H4 (cell line): ENCODE measurements at places on chromosomes 2 and 18. TPM values are rescaled to one million over a fixed set of nuclear protein-coding genes. Genes with fewer than 3 reads are reported as not detected.
A peak's percentile ranks its signal among the peaks of the same experiment; 100 is the strongest.

DNA sequence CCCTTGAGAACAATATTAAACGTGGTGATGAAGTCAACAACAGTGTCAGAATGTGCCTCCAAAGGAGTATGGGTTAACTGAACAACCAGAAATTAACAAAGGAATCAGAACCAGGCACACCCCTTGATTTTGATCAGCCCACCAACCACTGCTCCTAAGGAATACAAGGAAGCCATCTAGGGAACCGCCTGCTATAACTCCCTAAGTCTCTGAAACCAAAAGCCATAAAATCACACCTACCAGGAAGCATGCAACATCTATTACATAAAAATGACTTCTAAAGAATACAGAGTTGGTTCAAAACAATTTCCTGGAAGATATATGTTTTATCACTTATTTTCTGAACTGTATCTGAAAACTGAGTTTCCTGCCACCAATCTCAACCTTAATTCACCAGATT lies 360.0 kb downstream of the EPHA4 start:
- DNase-seq, result no peak

DNA sequence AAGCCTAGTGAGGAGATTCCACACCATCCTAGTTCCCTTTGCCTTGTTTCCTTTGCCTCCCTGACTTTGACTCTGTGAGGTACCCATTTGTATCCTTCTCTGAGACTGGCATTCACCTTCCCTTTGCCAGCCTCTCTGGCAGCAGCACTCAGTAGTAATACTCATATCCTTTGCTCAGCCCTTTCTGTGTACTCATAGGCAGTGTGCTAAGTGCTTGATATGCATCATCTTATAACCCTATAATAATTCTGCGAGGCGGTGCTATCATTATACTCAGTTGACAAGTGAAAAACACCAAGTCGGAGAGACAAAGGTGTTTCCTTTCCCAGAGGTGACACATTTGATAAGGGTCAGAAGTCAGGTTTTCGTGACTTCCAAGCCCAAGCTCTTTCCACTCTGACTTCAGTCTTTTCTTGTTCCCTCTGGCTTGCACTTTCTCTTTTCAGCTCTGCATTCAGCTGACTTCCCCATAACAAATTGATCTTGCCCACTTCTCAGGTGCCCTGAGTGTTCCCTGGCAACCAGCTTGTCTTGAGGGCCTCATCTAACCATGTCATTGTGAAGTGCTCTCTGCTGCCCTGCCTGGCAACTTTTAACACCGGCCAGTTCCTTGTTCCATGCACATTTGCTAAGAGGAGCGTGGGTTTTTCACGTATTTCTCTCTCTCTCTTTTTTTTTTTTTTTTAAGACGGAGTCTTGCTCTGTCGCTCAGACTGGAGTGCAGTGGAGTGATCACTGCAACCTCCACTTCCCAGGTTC lies 94.5 kb upstream of the UPP2 start:
- no peak for DNase-seq

DNA sequence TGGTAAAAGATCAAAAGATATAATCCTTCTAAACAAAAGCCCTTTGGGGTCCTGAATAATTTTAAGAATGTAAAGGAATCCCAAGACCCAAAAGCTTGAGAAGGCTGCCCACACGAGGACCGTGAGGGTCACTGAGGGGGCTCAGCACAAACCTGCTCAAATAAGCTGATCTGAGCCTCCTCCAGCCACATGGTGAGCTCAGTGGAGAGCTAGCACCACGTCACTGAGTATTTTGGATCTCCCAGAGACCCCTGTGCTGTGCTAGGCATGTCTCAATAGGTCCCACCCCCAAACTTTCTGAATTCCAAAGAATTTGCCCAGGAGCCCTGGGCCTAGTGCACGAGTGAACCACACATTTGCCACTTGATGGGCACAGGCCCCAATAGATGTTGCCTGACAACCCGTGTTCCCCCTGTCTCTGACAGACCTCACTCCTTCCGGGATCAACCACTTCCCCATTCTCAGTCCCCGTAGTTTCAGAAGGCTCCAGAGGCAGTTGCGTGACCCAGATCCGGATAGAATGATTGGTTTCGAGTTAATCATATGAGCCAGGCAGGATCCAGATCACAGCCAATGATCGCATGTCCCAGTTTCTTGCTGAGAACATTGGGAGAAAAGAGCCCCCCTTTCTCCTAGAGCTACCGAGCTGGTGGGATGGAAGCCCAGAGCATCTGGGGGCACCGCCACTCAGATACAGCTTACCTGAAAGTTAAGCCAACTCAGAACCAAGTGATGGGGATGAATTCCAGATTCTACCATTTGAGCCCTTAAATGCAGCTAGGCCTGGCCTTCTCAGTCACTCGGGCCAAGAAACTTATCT lies 203.8 kb downstream of the TNS1 start:
- no peak for DNase-seq

DNA sequence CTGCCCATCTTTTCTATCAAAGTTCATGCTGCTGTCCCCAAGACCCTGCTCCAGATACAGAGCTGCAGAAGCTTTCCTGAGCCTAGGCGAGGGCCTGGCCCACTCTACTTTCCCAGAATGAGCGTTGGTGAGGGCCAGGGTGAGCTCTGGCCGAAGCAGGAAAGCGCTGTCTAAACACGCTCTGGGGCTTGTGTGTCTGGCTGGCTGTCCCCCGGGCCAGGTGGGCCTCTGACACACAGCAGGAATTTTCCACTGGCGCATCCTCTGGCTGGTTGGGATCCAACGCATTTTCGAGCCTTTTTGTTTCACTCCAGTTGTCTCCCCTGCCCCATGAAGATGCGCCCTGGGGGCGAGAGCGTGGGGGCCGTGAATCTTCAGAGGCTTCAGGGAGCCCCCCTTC lies 17.8 kb upstream of the KCNK3 start:
- no peak for DNase-seq

DNA sequence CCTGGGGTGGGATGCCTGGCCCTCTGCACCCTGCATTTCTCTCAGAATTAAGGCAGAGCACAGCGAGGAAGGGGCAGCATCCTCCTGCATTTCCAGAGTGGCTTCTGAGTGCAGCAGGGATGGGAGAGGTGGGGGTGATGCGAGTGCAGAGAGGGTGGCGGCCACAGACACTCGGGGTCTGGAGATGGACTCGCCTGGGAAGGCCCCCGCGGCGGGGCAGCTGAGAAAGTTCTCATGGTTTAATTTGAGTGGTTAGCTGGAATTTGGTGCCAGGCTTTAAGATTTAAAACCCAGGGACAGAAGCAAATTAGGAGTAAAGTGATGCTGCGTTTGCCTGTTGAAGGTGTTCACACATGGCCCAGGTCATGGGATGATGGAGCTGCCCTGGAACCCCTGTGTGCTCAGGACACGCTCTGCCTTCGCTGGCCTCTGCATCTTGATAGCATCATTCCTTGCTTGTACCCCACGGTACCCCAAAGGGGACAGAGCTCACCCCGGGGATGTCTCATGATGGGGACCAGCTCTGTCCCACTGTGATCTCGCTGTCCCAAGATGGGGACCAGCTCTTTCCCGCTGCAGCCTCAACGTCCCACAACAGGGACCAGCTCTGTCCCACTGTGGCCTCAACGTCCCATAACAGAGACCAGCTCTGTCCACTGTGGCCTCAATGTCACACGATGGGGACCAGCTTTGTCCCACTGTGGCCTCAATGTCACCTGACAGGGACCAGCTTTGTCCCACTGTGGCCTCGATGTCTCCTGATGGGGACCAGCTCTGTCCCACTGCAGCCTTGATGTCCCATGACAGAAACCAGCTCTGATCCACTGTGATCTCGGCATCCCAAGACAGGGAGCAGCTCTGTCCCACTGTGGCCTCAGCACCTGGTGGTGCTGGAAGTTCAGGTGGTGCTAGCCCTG lies 27.5 kb downstream of the TMEM18 start:
- no peak for DNase-seq

DNA sequence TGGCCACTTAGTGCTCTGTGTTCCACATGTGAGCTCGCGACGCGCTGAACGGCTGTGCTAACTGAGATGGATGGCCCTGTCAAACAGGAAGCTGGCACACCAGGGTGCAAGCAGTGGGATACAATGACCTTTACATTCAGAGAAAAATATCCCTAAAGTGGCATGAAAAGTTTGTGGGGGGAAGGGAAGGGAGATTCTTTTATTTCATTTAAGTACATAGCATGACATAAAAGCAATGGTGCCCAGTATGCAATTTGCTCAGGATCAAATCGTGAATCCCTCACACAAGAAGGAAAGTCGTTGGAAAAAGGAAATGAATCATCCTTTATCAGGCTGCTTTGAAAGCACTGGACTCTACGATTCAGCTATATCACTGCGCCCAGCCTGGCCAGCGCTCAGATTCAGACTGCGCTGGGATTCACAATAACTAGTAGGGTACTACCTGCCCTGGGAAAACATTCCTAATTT lies 26.0 kb downstream of the SATB2 start:
- peak; percentile 33 for DNase-seq

GRCh38 chr2:95026471-95027368 lies 1.2 kb downstream of the MAL start:
- DNase-seq, result no peak

DNA sequence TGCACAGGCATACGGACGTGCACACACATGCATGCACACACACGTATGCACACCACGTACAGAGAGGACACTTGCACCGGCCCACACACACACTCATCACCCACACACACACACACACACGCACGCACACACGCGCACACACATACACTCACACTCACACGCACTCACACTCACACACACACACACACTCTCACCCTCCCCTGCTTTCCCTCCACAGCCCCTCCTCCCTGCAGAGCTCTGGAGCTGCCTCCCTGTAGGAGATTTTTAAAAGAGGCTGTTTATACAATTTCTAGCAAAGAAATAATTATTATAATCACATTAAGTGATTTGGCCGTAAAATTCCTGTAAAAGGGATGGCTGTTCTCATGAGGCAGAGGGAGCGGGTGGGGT lies 36.5 kb upstream of the SNED1 start:
- no peak for DNase-seq

Gene KCNIP3
- 4.3 and 6.1 TPM in 2 replicates for total RNA-seq

Gene MALL
- total RNA-seq, result 0.10 TPM in 1 of 2 replicates, not detected in the other

Gene VSNL1
- 0.12 and 2.1 TPM in 2 replicates for total RNA-seq
